ENCODE measurements at places on chromosomes 3 and 15.

DNA sequence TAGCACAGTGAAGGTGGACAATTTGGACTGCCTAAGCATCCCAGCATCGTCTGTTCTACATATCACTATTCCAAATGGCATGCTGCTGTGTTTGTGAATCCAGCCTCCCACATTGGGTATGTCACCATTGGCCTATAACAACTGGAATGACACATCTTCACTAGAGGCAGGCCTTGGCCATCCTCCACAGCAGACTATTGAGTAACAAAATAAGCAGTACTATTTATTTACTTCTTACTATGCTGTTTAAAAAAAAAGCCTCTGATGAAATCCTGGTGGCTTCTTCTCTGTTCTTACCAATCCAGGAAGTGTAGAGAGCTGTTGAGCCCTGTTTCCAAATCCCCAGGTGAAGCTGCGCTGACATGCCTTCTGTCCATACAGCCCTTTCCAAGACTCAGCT is 30.6 kb upstream of the CERS3 start:
- no peak for DNase-seq

DNA sequence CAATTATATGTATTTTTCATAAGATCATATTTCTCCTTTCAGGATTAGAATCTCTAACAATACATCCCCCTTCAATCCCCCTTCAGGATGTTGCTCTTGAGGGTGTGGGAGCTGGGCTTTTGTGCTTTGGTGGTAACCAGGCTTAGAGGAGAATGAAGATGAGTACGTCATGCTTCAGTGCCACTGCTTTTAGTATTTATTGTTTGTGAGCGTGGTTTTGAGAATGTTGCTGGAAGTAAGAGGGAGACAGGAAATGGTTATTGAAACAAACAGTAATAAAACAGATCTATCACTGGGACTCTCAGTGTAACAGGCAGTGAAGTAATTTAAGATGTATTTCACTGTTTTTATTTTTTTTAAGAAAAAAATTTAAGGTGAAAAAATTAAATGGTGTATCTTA is 35.3 kb downstream of the GBE1 start:
- no peak for DNase-seq

- no peak for DNase-seq
Observed at GRCh38 chr15:81302701-81303109, 21.2 kb downstream of the STARD5 start.

DNA sequence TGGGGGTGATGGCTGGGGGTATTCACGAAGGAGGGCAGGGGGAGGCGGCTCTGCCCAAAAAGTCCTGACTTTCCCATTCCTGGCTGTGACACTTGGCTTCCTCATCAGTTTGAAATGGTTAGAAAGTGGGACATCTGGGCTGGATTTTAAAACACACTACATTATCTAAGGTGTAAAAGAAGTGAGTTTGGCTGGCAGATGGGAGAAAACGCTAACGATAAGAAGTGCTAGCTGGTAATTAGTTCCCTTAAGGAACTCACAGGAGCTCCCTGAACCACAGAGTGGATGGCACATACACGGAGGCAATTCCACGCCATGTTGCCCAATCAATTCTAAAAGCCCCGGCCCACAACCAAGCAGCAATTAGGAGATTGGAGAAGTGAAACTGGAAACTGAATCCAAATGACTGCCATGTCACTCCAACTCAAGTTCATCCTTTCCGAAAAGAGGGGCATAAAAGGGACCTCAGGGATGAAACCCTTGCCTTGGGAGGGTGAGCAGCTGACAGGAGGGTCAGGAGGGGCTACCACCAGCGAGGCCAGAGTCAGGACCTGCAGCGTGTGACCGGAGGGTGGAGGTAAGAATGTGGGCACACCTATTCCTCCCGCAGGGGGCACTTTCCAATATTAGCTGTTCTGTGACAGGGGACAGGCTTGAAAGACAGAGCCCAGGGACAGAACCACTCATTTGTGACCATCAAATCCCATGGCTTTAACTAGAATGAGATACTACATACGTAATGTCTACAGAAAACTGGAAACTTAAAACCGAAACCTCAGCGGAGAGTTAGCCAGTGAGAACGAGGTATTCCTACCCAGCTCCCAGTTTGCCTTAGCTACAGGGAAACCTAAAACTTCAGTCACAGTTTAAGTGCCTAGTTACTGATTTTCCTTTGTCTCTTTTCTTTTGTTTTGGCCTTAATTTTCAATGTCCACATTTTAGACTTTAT is 95.3 kb upstream of the OXTR start:
- no peak for DNase-seq

DNA sequence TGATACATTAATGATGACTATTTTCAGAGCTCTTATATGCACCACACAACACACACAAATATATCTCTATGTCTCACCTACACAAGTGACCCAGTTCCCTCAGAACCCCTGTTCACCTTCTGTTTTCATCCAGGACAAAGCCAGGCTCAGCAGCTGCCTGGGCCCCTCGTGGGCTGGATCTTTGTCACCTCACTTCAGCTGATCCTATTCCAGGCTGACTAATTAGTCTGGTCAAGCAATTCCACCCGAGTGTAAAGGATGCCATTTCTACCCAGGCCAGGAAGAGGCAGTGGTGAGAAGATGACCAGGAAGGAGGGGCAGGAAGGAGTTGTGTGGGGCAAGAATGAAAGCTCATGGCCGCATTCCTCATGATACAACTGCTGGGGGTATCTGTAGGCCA is 62.3 kb downstream of the DHX30 start:
- no peak for DNase-seq

- no peak for DNase-seq
Observed at GRCh38 chr3:177820683-177821316, 623.5 kb upstream of the TBL1XR1 start.

GRCh38 chr15:98444138-98444537 is 204.2 kb upstream of the IGF1R start:
- DNase-seq: no peak

GRCh38 chr15:92809880-92810361 is 90.2 kb upstream of the CHD2 start:
- no peak for DNase-seq

DNA sequence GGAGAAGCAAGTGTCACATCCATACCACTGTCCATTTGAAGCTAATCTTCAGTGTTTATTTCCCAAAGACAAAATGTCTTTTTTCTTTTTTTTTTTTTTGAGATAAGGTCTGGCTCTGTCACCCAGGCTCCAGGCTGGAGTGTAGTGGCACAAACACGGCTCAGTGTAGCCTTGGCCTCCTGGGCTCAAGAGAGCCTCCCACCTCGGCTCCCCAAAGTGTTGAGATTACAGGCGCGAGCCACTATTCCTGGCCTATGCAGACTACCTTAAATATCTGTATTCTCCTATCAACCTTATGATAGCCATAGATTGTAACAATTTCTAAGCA is 27.7 kb upstream of the VPS33B start:
- no peak for DNase-seq

- peak; percentile 0 for DNase-seq
Observed at GRCh38 chr3:2098398-2099027, at the start of gene CNTN4. TSS of gene CNTN4 (plus strand) at chr3:2098866.

- DNase-seq: no peak
Observed at GRCh38 chr3:125622381-125622791, 27.1 kb upstream of the OSBPL11 start.

DNA sequence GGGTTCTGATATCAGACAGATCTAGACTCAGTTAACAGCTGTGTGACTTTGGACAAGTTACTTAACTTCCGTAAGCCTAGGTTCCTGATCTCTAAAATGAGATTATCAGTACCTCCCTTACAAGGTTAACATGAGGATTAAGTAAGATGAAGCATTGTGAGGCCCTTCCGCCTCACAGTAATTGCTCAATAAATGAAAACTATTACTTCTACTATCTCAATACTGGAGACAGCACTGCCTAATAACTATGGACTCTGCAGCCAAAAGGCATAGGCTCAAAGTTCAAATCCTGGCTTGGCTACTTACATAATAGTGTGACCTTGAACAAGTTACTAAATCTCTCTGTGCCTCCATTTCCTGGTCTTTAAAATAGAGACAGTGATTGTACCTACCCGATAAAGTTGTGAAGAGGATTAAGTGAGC is 82.0 kb upstream of the ATP11B start:
- DNase-seq: no peak

GRCh38 chr3:11641683-11642430 is 1.9 kb downstream of the VGLL4 start:
- DNase-seq: no peak

GRCh38 chr3:38147421-38147820 is 9.0 kb downstream of the MYD88 start:
- DNase-seq: no peak

DNA sequence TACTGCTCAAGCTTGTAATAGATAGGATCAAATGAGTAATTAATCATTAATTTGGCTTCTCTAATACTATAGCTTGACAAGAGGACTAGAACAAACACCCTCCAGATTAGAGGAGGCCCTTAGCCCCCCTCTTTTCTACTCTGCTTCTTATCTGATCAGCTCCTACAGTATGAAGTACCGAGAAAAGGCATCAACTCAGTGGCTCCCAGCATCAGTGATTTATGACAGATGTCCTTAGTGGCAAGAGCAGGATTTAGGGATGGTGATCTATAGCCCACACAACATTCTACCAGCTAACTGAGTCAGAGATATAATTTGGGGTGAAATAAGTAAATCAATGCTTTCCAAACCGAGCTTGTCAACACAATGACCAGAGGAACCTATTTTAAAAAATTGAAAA is 541.1 kb downstream of the NLGN1 start:
- no peak for DNase-seq

DNA sequence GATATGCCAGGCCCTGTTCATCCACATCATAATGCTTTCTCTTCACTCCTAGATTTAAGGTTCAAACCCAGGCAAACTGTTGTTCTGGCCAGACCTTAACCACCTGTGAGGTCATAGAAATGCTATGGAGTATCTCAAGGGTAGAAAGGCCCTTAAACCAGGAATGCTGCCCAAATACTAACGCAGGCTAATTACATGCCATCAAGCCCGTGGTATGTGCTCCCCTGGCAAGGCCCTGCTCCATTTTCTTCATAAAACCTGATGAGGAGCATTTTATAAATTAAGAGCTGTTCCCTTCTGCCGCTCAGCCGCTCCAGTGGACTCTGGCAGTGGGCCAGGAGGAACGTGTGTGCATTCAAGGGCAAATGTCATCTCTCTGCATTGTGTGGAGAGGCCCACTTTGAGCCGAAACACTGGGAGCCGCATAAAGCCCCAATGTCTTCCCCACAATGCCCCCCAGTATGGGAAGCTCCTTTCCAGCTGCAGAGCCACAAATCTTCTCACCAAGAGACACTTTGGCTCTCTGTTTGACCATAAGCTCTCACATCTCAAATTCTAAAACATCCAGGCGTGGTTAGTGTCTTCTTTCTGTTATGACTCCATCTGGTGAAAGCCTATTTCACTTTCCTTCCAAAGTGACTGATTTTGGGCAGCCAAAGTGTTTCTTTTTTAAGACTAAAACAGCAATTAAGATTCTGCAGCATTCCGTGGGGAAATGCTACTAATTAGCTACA is 210.8 kb upstream of the NR2E3 start:
- no peak for DNase-seq

DNA sequence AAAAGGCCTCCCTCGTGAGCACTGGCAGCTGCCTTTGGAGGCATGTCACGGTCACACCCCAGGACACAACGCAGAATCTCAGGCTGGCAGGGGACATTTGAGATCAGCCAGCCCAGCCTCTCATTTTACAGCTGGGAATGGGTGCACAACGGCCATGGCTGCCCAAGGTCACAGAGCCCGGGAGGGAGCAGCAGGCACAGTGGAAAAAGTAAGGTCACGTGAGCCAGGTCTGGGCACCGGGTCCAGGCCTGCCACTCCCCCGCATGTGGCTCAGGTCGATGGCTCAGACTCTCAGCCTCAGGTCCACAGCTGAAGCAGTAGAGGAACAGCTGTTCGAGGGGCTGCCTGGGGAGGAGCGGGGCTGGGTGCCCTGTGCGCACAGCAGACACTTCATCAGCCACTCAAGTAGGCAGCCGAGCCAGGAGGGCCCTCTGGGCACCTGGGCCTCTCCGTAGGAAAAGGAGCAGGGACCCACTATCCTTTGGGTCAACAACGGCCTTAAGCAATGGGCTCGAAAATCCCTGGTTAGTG is 260.6 kb downstream of the GOLGA6L6 start:
- DNase-seq: no peak

GRCh38 chr3:148510561-148510960 is 187.1 kb upstream of the AGTR1 start:
- DNase-seq: no peak

- no peak for DNase-seq
Observed at GRCh38 chr3:115845986-115846385, 222.7 kb downstream of the GAP43 start.

- DNase-seq: no peak
Observed at GRCh38 chr3:14458434-14459275, 56.2 kb downstream of the SLC6A6 start.

DNA sequence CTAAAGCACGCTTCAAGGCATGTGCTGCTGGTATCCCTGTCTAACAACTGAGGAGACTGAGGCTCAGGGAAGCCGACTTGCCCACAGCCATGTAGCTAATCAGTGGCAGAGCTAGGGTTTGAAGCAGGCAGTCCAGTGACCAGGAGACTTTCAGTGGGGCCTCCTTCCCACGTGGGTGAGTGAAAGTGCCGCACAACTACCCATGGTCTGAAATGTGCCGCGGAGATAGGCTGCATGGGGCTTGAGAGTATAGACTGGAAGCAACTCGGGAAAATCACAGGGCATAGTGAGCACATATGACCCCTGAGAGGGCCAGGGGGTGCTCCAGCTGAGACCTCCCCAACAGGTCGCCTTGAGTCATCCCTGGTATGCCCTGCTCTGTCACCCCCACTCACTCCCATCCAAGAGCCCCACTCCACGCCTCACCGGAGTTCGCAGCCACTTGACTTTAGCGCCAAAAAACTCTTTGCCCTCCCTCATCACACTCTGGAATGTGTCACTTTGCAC is 19.1 kb downstream of the FAM174B start:
- DNase-seq: no peak

GRCh38 chr15:60005352-60006202 is 1.5 kb downstream of the FOXB1 start:
- DNase-seq: no peak

DNA sequence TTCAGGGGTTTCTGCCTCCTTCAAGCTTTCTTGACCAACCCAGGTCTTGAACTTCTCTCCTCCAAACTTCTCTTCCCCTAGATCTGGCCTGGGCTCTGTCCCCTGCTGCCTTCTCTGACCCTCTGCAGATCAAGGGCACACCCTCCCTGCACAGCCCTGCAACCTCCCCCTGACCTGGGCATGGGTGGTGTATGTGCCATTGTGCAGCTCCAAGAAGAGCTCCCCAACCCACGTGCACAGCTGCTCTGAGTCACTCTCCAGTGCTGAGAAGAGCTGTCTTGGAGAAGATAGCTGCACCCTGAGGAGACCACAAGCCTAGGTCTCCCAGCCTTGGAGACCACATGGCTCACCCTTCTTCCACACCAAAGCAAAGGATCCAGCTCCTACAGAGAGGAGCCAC is 8.0 kb downstream of the MAN2C1 start:
- DNase-seq: no peak

Data from stimulated activated CD4-positive, alpha-beta T cell treated with anti-CD3 and anti-CD28 coated beads, Interleukin-15, amount 100 ng/mL, for 1 hour (primary cell).